NCI-H1417 treated with DMSO at 0.1 percent for 48 hours (cell line): ENCODE measurements at places on chromosomes 1 and 21.

DNA sequence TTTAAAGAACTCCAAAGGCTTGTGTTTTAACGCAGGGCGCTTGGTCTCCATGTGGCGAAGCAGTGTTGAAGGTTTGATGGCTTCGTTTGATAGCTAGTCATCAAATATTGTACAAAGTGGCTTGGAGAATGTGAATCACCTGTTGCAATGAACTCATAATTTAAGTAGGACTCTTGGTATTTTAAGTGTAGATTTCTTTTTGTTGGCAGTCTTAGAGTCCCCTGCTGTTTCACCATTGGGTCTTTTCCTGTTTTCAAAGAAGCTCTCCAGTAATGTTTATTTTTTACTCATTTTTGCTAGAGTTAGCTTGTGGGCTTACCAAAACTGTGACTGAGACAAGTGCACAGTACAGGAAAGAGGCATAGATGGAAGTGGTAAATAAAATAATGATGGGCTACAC is 26.2 kb downstream of the RASAL2 start:
- DNase-seq = no peak

DNA sequence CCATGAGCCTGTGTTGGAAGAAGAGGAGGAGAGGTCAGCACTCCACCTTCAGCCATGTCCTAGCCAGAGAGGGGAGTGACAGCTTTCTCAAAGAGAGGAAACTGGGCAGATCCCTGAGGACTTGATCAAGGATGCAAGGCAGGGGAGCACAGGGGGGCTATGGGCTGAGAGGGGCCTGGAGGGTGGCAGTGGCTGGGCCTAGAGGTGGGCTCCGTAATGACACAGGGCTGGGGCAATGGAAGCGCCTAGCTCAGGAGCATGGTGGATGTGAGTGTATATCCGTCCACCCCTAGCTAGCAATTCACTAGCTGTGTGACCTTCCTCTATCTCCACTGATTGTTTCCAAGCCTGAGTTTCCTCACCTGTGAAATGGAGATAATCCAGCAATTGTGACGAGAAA is 32.6 kb downstream of the NEK2 start:
- no peak for DNase-seq

- no peak for DNase-seq
Measured at GRCh38 chr1:189774721-189775287, 702.9 kb downstream of the BRINP3 start.

DNA sequence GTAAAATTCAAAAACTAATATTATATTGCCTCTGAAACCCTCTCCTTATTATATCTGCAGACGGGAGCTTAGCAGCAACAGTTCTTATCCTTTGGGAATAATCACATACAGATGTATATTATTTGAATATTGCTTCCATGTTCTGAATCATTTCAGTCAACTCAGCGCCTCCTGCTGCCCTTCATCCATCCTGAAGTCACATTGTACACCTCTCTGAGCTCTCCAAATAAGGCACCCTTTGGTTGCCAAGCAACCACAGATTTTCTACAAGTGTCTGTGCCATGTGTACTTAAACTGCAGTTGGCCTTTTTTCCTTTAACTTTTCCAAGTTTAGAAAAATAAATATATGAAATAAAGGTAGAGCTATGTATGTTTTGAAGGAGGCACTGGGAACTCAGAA is 384.3 kb downstream of the LRRIQ3 start:
- DNase-seq = no peak

GRCh38 chr1:97942161-97943123 is 21.6 kb upstream of the DPYD start:
- DNase-seq = no peak

- no peak for DNase-seq
Measured at GRCh38 chr1:234658138-234658537, 48.2 kb upstream of the IRF2BP2 start.
